ENCODE measurements at places on chromosomes 1 and 21.

GRCh38 chr1:45508295-45509151, 8.4 kb downstream of the MMACHC start:
- DNase-seq = no peak

DNA sequence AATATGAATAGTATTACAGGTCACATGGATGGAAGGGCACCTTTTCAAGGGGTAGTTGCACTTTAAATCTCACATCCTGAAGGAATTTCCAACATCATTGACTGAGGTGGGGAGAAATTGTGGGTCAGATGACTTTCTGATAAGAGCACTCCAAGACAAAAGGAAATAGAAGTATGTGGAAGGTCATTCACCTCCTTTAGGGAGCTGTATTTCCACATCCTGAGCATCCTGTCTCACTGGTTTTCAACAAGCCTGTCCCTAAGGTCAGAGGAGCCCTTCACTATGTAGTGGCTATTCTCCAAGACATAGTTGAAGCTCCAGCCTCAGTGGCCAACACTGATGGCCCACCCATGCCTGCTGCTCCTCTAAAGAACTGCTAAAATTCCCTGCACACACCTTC, 76.5 kb downstream of the ATP1A1 start:
- no peak for DNase-seq

GRCh38 chr1:30848130-30848529, 60.4 kb downstream of the SDC3 start:
- DNase-seq = no peak

DNA sequence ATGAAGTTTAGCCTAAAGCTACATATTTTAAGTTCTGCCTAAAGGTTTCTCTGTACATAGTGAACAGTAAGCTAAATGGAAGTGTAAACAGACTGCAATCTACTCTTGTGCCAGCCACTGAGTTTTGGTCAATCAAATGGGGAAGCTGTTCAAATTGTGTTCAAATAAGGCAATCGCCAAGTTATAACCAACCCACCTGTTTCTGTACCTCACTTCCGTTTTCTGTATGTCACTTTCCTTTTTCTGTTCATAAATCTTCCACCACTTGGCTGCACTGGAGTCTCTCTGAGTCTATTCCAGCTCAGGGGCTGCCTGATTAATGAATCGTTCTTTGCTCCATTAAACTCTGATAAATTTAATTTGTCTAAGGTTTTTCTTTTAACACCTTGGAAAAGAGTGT, 10.8 kb upstream of the THEM4 start:
- DNase-seq = no peak

- DNase-seq = no peak
Observed at GRCh38 chr1:22393587-22393986, 58.1 kb upstream of the ZBTB40 start.

DNA sequence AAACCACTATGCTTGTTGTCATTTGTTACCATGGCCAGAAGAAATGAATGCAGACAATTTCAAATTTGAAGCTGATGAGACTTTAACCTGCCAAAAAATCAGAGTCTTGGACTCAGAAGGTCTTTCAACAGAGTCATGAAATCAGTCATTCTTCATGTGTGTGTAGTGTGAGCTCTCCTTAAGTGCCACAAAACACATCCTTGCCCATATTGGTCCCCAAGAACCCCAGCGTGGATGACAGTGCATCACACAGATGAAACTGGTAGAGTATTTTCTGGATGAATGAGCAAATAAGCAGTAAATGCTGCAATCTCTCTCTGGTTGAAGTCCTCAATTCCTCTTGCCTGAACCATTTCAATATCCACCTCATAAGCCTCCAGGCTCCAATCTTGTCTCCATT, 28.7 kb upstream of the ETS2 start:
- DNase-seq = no peak

- no peak for DNase-seq
Observed at GRCh38 chr1:236990052-236990445, 14.2 kb downstream of the MT1HL1 start.

GRCh38 chr1:39310015-39310414, 105.5 kb downstream of the MACF1 start:
- DNase-seq = no peak

GRCh38 chr1:109912873-109913272, 2.2 kb downstream of the CSF1 start:
- no peak for DNase-seq

DNA sequence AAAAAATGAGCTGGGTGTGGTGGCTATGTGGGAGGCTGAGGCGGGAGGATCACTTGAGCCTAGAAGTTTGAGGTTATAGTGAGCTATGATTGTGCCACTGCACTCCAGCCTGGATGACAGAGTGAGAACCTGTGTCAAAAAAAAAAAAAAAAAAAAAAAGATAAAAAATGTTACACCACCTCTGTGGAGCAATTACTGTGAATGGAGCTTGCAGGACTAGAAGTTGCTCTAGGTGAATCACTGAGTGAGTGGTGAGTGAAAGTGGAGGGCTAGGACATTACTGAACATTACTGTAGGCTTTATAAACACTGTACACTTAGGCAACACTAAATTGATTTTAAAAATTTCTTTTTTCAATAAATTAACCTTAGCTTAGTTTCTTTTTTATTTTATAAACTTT, 21.9 kb downstream of the TLCD4 start:
- DNase-seq = no peak

- no peak for DNase-seq
Observed at GRCh38 chr1:223210788-223211120, 67.7 kb upstream of the TLR5 start.

DNA sequence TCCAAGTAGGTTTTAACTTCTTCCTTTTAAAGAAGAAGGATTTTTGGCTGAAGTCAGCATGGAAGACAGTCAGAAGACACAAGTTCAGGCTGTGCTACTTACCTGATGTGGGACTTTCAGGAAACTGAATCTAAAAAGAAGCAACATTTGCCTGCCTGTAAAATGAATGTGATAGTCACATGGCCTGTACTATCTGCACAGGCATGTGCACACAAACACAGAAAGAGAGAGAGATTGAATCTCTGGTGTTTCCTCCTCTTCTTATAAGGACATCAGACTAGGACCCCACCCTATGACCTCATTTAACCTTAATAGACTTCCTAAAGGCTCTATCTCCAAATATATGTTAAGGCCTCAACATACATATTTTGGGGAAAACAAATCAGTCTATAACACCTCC, 542.9 kb downstream of the PLPP3 start:
- no peak for DNase-seq

GRCh38 chr1:176876966-176877515, 287.5 kb downstream of the ASTN1 start:
- DNase-seq = no peak

GRCh38 chr1:64121766-64122385, 81.5 kb upstream of the UBE2U start:
- DNase-seq = no peak

- no peak for DNase-seq
Observed at GRCh38 chr1:177798614-177799013, 171.2 kb downstream of the SEC16B start.

DNA sequence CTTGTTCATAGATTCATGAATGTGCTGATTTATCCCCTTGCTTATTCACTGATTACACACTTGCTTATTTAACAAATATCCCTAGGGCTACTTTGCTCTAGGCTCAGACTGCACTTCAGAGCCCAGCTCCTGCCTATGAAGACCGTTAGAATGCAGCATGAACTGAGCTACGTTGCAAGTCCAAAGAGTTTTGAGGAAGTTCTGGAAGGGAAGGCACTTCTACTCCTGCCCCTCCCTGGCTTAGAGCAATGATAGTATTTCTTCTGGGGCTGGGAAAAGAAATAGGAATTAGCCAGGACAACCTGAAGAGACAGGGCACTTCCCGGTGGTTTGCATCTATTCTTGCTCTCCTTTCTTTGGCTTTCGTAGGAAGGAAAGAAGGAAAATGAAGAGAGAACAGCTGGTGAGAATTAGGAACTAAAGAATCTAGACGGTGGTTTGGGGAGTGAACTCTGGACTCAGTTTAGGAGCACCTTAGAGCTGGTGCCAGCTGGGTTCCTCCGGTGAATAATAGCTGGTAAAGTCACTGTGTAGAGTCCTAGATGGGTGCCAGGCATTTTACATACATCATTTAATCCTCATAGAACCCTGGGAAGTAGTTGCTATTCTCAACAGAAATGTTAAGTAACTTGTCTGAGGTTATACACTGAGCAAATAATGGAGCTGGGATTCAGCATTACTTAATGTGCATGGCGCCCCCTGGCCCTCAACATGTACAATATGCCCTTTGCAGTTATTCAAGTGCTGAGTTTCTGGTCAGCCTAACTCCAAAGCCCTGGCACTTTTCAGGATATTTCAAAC, 65.9 kb downstream of the NDUFS5 start:
- peak; percentile 62 for DNase-seq

- peak; percentile 73 for DNase-seq
Observed at GRCh38 chr1:89332461-89332860, 31.4 kb upstream of the GBP6 start.

DNA sequence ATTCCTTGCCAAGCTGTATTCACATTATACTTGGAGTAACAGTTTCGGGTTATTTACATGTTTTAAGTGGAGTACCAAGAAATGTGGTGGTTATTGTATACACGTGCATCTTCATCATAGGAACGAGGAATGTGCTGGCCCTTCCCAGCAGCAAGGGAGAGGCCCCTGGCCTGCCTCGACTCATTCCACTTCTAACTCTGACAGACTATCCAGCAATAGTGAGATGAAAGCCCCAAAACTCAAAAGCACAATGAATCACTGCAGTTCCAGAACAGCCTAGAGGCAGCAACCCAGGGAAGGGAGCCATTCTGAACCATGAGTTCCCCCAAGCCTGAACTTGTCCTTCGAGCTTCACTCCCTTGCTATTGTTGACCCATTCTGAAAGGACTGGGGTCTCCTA, 23.1 kb downstream of the FAM89A start:
- DNase-seq = no peak

- DNase-seq = no peak
Observed at GRCh38 chr1:201371792-201372191, 5.7 kb downstream of the TNNT2 start.

GRCh38 chr1:217211486-217211885, 419.4 kb downstream of the GPATCH2 start:
- DNase-seq = no peak

DNA sequence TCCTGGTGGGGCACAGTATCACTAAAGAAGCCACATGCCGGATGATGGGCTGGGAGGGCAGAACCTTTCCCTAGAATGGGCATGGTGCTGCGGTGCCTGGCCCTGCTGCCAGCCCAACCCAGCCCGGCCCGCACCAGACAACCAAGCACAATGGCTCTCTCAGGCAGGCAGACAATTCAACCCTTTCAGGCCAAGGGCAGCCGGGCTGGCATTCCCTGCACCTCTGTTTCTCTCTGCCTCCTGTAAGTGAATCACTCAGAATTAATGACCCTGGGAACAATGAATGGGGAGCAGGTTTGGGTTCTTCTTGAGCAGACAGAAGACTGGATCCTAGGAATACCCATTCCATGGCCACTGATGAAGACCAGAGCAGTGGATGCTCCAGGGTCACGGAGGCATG, 41.0 kb upstream of the IFFO2 start:
- DNase-seq = no peak

GRCh38 chr1:117981455-117982192, 52.1 kb downstream of the WDR3 start:
- peak; percentile 39 for DNase-seq

DNA sequence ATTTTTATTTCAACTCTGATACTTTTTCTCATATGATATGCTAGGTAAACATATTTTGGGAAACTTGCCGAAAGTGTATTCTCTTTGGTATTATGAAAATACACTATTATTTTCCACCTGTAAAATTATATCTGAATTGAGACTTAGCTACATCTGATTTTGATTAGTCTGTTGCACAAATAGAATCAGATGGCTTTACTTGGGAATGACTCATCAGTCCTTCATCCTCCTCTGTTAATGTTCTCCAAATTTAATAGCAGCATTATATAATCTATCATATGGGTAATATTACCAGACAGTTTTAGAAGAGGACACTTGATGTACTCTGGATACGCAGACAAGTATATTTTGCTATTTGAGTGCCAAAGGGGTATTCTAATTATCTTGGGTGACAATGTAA, 245.3 kb downstream of the CTH start:
- no peak for DNase-seq

GRCh38 chr1:100325415-100326324, 26.6 kb upstream of the CDC14A start:
- no peak for DNase-seq

DNA sequence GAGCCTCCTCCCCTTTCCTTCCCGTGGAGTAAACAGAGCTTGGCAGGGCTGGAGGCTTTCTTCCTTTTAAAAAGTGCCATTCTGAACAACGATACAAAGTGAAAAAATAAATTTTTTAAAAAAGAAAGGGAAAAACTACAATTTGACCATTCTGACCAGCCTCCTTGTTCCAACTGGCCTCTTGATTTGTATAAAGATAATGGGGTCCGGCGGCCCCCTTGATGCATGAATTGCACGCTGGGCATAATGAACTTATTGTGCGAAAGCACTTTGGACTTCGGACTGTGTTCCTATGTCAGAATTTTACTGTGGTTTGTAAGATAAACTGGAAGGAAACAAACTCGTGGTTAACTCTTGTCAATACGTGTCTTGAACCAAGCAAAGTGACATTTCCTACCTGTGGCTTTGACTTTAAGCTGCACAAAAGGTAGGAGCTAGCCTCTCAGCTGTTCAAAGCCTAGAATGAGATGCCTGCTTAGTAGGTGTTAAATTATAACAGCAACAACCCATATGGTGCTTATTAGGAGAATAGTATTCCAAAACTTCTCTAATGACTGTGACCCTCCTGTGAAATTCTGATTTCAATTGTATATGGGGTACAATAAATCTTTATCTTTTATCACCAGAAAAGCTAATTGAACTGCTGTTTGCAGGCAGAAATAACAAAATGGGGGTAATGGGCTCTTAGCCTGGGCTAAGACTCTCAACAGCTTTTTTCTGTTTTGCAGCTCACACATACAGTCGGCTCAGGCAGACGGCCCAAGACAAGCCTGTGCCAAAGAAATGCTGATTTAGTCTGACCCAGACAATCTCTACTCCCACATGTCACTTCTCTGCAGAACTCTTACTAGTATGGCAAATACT, 9.3 kb downstream of the IRF2BP2 start:
- no peak for DNase-seq

All from DMS79 (cell line).